Lower leg skin (tissue), 4 donors: ENCODE measurements at places on chromosomes 12 and 14. TPM values are rescaled to one million over a fixed set of nuclear protein-coding genes. Genes with fewer than 3 reads are reported as not detected.

Gene TNFRSF1A
- 205 TPM for total RNA-seq

Gene FAM181A
- not detected for total RNA-seq

Gene NPAS3
- 0.25 TPM for total RNA-seq

Gene GNG2
- total RNA-seq = 4.4 TPM

Gene KCNA5
- total RNA-seq = 0.34 TPM

Gene ACOT4
- total RNA-seq = 1.1 TPM

Gene AICDA
- not detected for total RNA-seq

Gene NANOG
- total RNA-seq = 0.15 TPM

Gene DNAH10
- 0.06 TPM for total RNA-seq

Gene TCL1B
- not detected for total RNA-seq

Gene SIX1
- not detected for total RNA-seq

Gene GPR84
- 0.42 TPM for total RNA-seq

Gene DPF3
- total RNA-seq = 2.5 TPM

Gene PIWIL1
- not detected for total RNA-seq

Gene CYP27B1
- 2.2 TPM for total RNA-seq

Gene KRT78
- total RNA-seq = 250 TPM

Gene TAS2R9
- total RNA-seq = not detected

Gene OASL
- 0.39 TPM for total RNA-seq

Gene POTEG
- total RNA-seq = 0.23 TPM

Gene NAP1L1
- 150 TPM for total RNA-seq

Gene NPFF
- total RNA-seq = not detected

Gene SLC6A15
- total RNA-seq = 4.1 TPM

Gene IL31
- total RNA-seq = not detected

Gene TAS2R31
- total RNA-seq = 0.68 TPM

Gene ESPL1
- total RNA-seq = 5.9 TPM

Gene TAS2R42
- not detected for total RNA-seq

Gene ACADS
- total RNA-seq = 21.3 TPM
